Astrocyte (in vitro differentiated cells and primary cell): ENCODE measurements at places on chromosomes 11 and 22. TPM values are rescaled to one million over a fixed set of nuclear protein-coding genes. Genes with fewer than 3 reads are reported as not detected.
A peak's percentile ranks its signal among the peaks of the same experiment; 100 is the strongest.

Gene GLYAT
- not detected in 2 replicates for total RNA-seq

Gene EFCAB6
- 1.2 and 1.6 TPM in 2 replicates for total RNA-seq

DNA sequence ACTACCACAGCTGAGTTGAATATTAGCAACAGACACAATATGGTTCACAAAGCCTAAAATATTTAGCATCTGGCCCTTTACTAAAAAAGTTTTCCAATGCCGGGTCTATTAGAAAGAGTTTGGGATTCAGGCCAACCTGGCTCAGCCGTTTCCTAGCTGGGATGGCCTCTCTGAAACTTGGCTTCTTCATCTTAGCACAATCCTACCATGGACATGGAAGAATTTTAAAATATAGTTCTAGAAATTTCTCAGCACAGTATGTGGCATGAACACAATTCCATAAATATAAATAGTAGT, 103.8 kb downstream of the RRAS2 start:
- peaks cover 4% of the 10 kb centered on the region for H3K27me3 ChIP-seq
- H3K4me3 ChIP-seq, result no peak overlapping the region
- no peaks in the 10 kb centered on the region for H3K4me1 ChIP-seq
- H3K36me3 ChIP-seq, result no peaks in the 10 kb centered on the region

GRCh38 chr22:18028817-18029527, 4.6 kb upstream of the MICAL3 start:
- no peaks in the 10 kb centered on the region for H3K36me3 ChIP-seq
- peaks cover 4% of the 10 kb centered on the region for H3K27me3 ChIP-seq
- H3K27ac ChIP-seq, result no peak overlapping the region

DNA sequence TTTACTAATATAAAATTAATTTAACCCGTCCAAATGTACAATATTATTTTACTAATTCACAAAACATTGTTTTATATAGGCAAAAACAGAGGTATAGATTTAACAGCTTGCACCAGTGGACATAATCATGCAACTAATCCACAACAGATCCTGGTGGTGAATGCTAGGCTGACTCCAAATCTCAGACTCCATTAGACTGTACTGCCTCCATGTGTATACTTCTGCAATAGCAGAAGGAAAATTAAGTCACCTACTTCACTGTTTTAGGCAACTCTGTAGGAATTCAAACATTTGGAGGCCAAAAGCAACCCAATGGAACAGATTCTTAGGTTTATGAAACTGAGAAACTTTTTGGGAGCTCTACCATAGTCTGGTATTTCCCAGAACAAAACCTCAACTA, 30.0 kb upstream of the RAB39A start:
- peaks cover 3% of the 10 kb centered on the region for H3K27me3 ChIP-seq
- peak; percentile 26 for DNase-seq
- no peak overlapping the region for H3K4me3 ChIP-seq
- H3K27ac ChIP-seq, result no peak overlapping the region
- no peaks in the 10 kb centered on the region for H3K36me3 ChIP-seq
- no peaks in the 10 kb centered on the region for H3K4me1 ChIP-seq
